ENCODE measurements at places on chromosomes 1 and 21.

- no peak for DNase-seq
Measured at GRCh38 chr1:109242387-109242786, 7.0 kb upstream of the CELSR2 start.

GRCh38 chr1:7489586-7489985 lies 281.5 kb upstream of the VAMP3 start:
- no peak for DNase-seq

- DNase-seq: no peak
Measured at GRCh38 chr1:190478149-190479049, 735 bp upstream of the BRINP3 start.

DNA sequence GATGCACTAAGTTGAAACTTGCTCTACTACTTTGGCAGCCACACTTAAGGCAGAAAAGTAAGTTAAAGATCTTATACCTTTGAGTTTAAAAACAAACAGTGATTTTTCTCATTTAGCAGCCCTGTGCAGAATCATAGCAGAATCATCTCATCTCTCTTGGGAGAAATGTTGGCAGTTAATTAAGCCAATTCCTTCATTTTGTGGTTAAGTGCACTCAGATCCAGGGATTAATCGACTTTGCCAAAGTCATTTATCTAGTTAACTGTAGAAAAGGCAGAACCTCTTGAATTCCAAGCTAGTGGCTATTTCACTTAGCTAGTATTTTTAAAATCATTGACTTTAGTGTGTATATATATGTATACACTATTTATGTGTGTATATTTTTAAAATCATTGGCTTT lies 125.0 kb downstream of the GPR52 start:
- no peak for DNase-seq

DNA sequence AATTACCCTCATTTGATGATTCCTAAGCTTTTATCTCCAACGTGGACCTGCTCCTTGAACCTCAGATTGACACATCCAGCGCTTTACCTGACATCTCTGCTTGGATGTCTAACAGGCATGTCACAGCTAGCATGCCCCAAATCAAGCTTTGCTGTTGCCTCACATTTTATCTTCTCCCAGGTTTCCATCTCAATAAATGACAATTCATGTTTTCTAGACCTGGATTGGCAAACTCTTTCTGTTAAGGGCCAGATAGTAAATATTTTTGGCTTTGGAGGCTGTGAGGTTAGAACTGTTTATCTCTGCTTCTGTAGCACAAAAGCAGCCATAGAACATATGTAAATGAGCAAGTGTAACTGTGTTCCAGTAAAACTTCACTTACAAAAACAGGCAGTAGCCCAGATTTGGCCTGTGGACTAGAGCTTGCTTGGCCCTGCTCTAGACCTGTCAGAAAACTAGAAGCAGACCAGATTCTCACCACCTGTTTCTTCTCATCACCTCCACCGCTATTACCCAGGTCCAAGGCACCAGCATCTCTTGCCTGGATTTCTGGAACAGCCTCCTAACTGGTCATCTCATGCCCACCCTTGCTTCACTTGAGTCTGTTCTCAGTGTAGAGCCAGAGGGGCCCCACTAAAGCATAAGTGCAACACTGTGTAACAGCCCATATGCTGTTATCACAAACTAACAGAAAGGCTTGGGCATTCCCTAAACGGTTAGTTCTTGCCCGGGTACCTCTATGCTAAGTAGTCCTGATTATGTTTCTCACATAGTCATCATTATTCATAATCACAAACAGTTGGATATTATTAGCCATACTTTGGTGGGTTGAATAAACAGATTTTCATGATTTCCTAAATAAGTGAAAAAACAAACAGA lies 42.3 kb downstream of the UBE4B start:
- DNase-seq: no peak

- DNase-seq: no peak
Measured at GRCh38 chr1:109762039-109762585, 1.6 kb downstream of the EPS8L3 start.

DNA sequence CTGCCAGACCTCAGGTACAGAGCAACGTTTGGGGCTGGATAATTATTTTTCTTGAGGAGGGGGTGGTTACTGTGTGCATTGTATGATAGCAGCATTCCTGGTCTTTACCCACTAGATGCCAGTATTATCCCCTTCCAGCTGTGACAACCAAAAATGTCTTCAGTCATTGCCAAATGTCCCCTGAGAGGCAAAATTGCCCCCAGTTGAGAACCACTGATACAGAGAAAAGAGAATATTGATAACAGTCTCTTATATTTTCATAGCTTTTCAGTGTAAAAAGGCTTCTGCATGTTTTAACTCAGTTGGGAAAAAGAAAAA lies 51.8 kb upstream of the SYT14 start:
- no peak for DNase-seq

DNA sequence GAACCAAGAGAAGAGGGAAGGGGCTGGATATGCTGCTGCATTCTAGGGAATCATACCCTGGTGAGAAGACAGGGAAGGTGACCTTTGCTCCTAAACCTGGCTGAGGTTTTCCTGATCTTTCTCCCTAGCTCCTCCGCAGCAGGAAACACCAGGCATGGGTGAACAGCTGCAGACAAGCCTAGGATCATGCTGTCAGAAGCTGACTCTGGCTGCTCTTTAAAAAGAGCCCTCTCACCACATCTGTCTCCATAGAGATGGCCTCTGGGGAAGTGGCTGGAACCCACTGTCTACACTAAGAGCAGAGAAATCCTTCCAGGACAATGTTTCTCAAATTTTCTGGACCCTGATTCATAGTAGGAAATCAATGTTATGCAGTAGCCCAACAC lies 57.6 kb downstream of the CD34 start:
- DNase-seq: no peak

DNA sequence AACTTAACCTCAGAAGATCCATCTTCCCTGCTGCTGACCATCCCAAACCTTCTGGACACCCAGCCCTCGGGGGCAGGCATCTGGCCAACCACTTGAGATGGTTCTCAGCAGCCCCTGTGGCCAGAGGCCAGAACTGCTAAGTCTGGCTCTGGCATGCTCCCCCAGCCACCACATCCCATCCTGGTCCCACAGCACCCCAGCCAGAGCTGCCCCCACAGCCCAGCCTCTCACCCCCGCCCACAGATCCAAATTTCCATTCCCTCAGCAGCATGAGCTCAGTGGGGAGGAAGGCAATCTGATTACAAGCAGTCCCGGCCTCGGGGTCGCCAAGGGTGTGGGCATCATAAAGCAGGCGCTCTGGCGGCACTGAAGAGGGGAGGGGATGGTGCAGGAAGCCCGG lies 45.6 kb downstream of the GLIS1 start:
- no peak for DNase-seq

- no peak for DNase-seq
Measured at GRCh38 chr1:162206749-162207635, 137.5 kb downstream of the NOS1AP start.

DNA sequence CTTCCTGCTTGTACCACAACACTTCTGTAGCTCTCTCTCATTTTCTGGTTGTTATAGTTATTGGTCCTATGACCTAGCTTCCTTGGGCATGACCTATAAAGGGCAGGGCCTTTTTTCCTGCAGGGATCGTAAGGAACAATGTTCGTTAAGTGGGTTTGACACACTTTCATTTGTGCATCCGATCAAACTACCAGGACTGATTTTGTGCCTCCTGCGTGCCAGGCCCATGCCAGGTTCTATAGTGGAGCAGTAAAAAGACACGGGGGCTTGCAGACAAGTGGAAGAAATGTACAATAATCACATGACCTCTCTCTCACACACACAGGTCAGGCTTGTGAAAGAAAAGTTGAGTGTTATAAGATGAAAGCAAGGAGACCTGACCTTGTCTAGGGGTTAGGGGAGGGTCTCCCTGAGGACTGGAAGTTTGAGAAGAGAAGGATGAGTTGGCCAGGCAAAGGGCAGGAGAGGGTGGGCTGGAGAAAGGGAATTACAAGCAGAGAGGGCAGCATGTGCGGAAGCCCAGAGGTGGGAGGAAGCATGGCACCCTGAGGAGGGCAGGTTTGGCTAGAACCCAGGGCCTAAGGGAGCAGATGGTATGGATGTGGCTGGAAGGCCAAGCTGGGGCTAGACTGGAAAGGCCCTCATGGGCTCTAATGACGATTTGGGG lies 145.4 kb downstream of the GRIK3 start:
- no peak for DNase-seq

DNA sequence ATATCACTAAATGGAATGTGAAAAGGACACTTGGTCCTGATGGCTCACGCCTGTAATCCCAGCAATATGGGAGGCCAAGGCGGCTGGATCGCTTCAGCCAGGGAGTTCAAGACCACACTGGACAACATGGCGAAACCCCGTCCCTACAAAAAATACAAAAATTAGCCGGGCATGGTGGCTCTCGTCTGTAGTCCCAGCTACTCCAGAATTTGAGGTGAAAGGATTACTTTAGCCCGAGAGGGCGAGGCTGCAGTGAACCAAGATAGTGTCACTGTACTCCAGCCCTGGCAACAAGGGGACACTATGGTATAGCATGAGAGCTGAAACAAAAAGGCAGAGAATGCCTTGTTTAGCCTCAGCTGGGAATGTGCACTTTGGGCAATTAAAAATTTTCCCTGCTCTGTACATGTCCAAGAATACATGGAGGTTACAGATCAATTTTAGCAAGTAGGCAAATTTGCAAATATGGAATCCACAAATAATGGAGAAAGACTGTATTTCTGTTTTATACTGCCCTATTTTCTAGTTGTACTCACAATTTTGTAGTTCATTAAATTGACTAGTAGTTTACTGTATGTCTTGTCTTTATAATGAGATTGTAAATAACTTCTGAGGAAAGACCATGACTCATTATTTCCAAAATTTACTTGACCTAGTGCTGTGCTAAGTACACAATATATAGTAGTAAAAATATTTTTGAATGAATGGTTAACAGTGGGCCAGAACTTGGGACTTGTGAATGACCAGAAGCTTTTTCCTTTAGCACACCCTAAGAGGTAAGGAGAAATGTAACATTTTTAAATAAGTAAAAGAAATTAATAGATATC lies 2.0 kb upstream of the ANGEL2 start:
- no peak for DNase-seq

DNA sequence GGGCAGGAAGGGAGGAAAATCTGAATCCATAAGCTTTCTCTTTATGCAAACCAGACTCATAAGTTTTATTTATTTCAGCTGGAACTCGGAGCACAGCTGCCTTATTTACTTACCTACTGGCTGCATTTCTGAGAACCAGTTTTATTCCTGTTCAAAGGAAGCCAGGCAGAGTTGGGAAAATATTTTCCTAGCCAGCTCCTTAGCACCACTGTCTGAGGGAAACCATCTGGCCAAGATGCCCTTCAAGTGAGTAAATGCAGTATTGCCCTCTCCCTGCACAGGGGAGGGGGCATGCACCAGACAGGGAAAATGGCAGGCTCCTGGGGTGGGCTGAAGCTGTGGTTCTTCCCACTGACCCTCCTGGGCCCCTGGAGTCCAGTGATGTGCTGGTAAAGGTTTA lies 28.9 kb upstream of the FMOD start:
- no peak for DNase-seq

- DNase-seq: no peak
Measured at GRCh38 chr1:26315874-26316850, 1.6 kb upstream of the CD52 start.

GRCh38 chr1:30741239-30741894 lies 16.2 kb downstream of the LAPTM5 start:
- no peak for DNase-seq

- no peak for DNase-seq
Measured at GRCh38 chr21:28308516-28308915, 684.2 kb downstream of the LTN1 start.

GRCh38 chr1:232891071-232891470 lies 59.3 kb upstream of the NTPCR start:
- DNase-seq: no peak

GRCh38 chr1:106063510-106063909 lies 993.0 kb upstream of the PRMT6 start:
- DNase-seq: no peak

- no peak for DNase-seq
Measured at GRCh38 chr21:39863111-39863510, 4.1 kb upstream of the PCP4 start.

GRCh38 chr1:172381946-172382345 lies 38.5 kb upstream of the C1orf105 start:
- DNase-seq: no peak

Measured in stimulated activated CD4-positive, alpha-beta T cell treated with anti-CD3 and anti-CD28 coated beads, TNF-alpha, amount 100 ng/mL, for 4 hours (primary cell).